ENCODE measurements at places on chromosomes 6 and 20. TPM values are rescaled to one million over a fixed set of nuclear protein-coding genes. Genes with fewer than 3 reads are reported as not detected.

CDH4 gene
- polyA plus RNA-seq = 1.1 TPM

DNA sequence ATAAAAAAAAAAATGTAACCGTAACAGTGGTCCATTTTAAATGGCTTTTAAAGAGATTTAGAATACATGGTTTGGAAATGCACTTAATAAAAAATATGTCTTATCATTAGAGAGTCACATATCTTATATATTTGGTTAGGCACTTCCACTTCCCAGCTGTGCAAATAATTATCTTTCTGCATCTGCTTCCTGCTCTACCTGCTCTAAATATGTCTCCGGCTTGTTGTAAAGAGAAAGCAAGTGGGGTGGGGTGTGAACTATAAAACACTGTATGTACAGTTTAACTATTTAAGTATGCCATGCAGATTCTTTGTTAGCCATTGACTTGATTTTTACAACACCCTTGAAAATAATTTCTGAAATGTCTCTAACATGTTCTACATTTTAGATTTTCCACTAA lies 106.3 kb downstream of the NKAIN2 start:
- no peak for DNase-seq

- no peak for DNase-seq
These were observed 40.3 kb downstream of the PLCG1 start for GRCh38 chr20:41177636-41178035.

DNA sequence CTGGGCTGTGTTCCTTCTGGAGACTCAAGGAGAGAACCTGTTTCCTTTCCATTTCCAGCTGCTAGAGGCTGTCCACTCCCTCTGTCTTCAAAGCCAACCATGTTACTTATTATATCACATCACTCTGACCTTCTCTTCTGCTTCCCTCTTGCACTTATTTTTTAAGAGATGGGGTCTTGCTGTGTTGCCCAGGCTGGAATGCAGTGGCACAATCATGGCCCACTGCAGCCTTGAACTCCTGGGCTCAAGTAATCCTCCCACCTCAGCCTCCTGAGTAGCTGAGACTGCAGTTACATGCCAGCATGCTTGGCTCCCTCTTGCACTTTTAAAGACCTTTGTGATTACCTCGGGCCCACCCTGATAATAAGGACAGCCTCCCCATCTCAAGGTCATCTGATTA lies 160.0 kb upstream of the DTNBP1 start:
- DNase-seq = no peak

GRCh38 chr6:42338744-42339222 lies 112.9 kb downstream of the TRERF1 start:
- DNase-seq = peak; percentile 85

- no peak for DNase-seq
These were observed 12.0 kb downstream of the ZFP64 start for GRCh38 chr20:52179331-52180179.

- DNase-seq = no peak
These were observed 433.2 kb upstream of the SPTLC3 start for GRCh38 chr20:12575352-12576095.

- DNase-seq = no peak
These were observed 127.6 kb upstream of the FAM184A start for GRCh38 chr6:119205911-119206618.

Measured in keratinocyte (primary cell).